ENCODE measurements at places on chromosomes 6 and 20. TPM values are rescaled to one million over a fixed set of nuclear protein-coding genes. Genes with fewer than 3 reads are reported as not detected.

- no peak overlapping the region for H3K27ac ChIP-seq
- no peaks in the 10 kb centered on the region for H3K36me3 ChIP-seq
- H3K27me3 ChIP-seq: no peaks in the 10 kb centered on the region
- no peak overlapping the region for H3K4me3 ChIP-seq
- no peak for DNase-seq
Observed at GRCh38 chr20:60101891-60102281, 143.7 kb downstream of the CDH26 start.

GRCh38 chr6:87794922-87795885, 93.2 kb upstream of the AKIRIN2 start:
- H3K4me1 ChIP-seq: peaks cover 2% of the 10 kb centered on the region
- H3K4me3 ChIP-seq: no peak overlapping the region
- H3K36me3 ChIP-seq: no peaks in the 10 kb centered on the region
- no peak for DNase-seq
- H3K27ac ChIP-seq: no peak overlapping the region

DNA sequence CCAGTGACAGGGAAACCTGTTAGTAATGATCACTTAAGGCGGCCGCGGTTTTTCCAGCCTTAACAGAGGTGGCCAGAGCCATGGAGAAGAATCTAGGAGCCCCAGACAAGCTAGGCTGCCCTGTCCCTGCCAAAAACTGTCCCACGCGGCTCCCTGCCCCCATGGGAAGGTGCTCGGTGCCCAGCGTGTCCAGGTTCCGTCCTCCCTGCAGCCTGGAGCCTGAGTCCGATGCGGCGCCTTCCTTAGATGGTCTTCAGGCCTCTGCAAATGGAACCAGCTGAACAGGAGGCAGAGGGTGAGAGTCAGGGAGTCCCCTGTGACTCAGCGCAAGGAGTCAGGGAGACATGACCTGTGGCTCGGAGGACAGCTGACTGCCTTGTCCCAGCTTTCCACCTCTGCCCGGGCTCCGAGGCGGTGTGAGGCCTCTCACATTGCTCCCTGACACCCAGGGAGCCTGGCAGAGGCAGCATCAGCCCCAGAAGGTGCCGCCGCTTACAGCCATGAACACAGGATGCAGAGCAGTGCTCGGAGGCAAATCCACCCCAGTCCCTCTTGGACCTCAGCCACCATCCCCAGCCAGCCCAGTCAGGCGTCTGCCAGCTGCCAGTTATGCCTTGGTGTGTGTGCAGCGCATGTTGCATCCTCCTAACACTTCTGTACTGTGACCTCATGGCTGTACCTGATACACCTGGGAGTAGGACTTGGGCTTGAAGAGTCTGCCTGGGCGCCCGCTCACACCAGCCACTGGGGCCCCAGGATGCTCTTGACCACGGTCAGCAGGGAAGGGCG, 377.7 kb downstream of the CDH4 start:
- H3K27ac ChIP-seq: no peak overlapping the region
- H3K4me1 ChIP-seq: no peaks in the 10 kb centered on the region
- no peak for DNase-seq
- no peaks in the 10 kb centered on the region for H3K27me3 ChIP-seq

- H3K4me3 ChIP-seq: no peak overlapping the region
- no peaks in the 10 kb centered on the region for H3K27me3 ChIP-seq
- no peak overlapping the region for H3K27ac ChIP-seq
- no peak for DNase-seq
- no peaks in the 10 kb centered on the region for H3K4me1 ChIP-seq
- H3K36me3 ChIP-seq: no peaks in the 10 kb centered on the region
Observed at GRCh38 chr6:95384988-95385387, 192.3 kb upstream of the MANEA start.

GRCh38 chr6:167574431-167575151, 249.7 kb downstream of the TTLL2 start:
- no peak for DNase-seq
- H3K36me3 ChIP-seq: no peaks in the 10 kb centered on the region
- H3K4me3 ChIP-seq: no peak overlapping the region
- no peaks in the 10 kb centered on the region for H3K4me1 ChIP-seq
- H3K27me3 ChIP-seq: no peaks in the 10 kb centered on the region

- no peaks in the 10 kb centered on the region for H3K36me3 ChIP-seq
- H3K4me1 ChIP-seq: no peaks in the 10 kb centered on the region
- peaks cover 3% of the 10 kb centered on the region for H3K27me3 ChIP-seq
- DNase-seq: no peak
Observed at GRCh38 chr20:8094850-8095249, 37.2 kb upstream of the PLCB1 start.

DNA sequence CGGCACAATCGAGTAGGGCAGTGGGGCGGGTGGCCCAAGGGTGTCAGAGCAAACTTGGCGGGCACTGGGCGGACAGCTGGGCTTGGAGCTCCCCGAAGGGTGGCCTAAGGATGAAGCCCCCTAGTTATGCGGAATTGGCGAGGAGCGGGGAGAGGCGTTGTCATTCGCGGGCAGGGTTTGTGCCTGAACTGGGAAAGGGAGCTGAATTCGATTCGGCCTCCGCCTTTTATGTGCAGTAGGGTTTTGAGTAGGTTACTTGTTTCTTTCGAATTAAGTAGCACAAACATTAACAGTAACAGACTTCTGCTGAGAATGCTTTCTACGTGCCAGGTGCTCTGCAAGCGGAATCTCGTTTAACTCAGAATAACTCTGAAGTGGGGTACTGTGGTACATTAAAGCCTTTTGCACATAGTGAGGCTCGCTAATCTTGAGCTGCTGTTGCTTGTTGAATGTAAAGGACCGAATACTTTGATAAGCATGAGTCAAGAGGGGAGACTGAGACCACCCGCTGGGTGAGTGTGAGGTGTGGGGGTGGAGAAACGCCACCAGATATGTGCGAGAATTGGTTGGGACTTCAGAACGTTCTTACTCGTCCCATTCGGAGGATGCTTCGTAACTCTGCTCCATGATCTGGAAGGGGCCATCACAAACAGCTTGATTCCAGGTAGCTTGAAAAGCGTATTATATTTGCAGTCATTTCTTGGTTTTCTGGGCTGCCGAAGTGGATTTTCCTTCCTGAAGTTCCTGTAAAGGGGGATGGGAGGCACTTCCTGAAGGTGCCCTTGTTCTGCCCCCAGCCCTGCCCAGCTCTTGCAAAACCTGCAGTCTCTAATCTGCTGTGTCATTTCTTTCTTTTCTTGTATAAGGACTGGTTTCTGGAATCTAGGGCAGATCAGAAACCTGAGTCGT, 833 bp downstream of the RAB5IF start:
- H3K4me1 ChIP-seq: peaks cover 20% of the 10 kb centered on the region
- H3K27ac ChIP-seq: peak overlapping the region; percentile 91
- peak overlapping the region; percentile 99 for H3K4me3 ChIP-seq
- H3K36me3 ChIP-seq: peaks cover 52% of the 10 kb centered on the region

- no peak for DNase-seq
- H3K27me3 ChIP-seq: peaks cover 2% of the 10 kb centered on the region
- H3K4me1 ChIP-seq: no peaks in the 10 kb centered on the region
- H3K4me3 ChIP-seq: no peak overlapping the region
- H3K36me3 ChIP-seq: no peaks in the 10 kb centered on the region
Observed at GRCh38 chr6:40532349-40533000, 54.7 kb downstream of the LRFN2 start.

GRCh38 chr6:7580537-7580926, 9.5 kb upstream of the SNRNP48 start:
- H3K27me3 ChIP-seq: peaks cover 19% of the 10 kb centered on the region
- H3K36me3 ChIP-seq: no peaks in the 10 kb centered on the region
- H3K27ac ChIP-seq: no peak overlapping the region
- no peak for DNase-seq
- H3K4me1 ChIP-seq: no peaks in the 10 kb centered on the region

- peaks cover 86% of the 10 kb centered on the region for H3K36me3 ChIP-seq
- no peak overlapping the region for H3K4me3 ChIP-seq
- no peaks in the 10 kb centered on the region for H3K27me3 ChIP-seq
Observed at GRCh38 chr6:17656644-17657043, 50.1 kb downstream of the NUP153 start.

DNA sequence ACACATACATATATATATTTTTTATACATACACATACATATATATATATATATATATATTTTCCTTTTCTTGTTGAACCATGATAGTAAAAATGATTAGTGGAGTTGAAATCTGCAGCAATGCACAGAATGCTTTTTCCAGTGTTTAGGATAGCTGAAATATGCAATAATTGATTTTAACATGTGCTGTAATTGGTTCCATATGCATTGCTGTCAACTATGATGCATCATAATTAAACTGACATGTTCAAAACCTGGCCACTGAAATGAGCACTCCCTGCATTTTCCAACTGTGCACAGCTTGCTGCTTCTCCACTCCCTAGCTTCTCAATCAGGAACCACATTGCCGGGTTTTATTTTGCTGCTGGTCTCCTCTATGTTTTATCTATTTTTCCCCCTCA, 358.3 kb downstream of the PAX1 start:
- H3K4me1 ChIP-seq: no peaks in the 10 kb centered on the region
- no peak overlapping the region for H3K4me3 ChIP-seq
- H3K27ac ChIP-seq: no peak overlapping the region
- H3K27me3 ChIP-seq: no peaks in the 10 kb centered on the region
- no peak for DNase-seq

DNA sequence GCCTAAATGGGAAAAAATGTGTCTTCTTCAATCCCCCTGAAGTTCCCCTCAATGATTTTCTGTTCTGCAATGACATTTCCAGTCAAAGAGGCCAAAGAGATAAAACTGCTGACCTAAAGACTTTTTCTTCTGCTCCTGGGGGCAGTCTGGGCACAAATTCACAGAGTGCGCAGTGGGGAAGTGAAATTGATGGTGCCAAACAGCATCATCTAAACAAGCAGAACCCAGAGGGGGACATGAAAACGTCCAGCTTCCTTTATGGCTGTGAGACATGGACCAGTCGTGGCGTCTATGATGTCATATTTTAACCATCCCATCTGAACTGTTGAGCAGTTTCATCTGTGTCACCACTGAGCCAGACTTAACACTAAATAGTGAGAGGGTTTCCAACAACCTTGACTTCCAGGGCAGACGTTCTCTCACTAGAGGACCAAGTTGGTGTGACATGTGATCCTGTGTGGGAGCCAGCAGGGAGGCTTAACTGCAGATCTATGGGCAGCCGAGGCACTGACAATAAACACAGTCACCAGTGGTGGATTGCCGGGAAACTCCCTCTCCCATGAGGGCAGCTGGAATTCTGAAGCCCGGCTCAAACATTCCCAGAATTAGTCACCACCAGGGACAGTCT, 12.4 kb downstream of the SCML4 start:
- H3K27ac ChIP-seq: no peak overlapping the region
- no peak for DNase-seq
- peaks cover 5% of the 10 kb centered on the region for H3K4me1 ChIP-seq
- H3K27me3 ChIP-seq: peaks cover 8% of the 10 kb centered on the region

- H3K36me3 ChIP-seq: no peaks in the 10 kb centered on the region
- no peak for DNase-seq
- H3K4me1 ChIP-seq: no peaks in the 10 kb centered on the region
- H3K27me3 ChIP-seq: peaks cover 3% of the 10 kb centered on the region
- H3K27ac ChIP-seq: no peak overlapping the region
- no peak overlapping the region for H3K4me3 ChIP-seq
Observed at GRCh38 chr6:138429761-138430160, 25.7 kb downstream of the HEBP2 start.

DNA sequence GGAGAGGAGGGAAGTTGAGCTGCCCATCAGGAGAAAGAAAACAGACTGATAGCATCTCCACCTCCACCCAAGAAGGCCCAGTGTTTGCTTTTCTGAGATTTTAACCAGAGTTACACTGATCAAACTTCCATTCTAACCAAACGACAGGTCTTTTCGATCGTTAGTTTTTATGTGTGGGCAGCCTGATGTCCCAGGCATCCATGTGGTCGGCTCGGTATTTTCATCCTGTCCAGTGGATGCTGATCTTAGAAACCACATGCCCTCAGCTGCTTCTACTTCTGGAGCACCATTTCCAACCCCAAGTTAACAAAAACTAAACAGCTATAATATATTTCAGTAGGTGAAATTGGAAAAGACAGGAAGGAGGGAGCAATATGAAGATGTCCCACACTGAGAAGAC, 536.8 kb upstream of the JAG1 start:
- no peaks in the 10 kb centered on the region for H3K27me3 ChIP-seq
- no peaks in the 10 kb centered on the region for H3K4me1 ChIP-seq
- DNase-seq: no peak
- H3K36me3 ChIP-seq: no peaks in the 10 kb centered on the region
- no peak overlapping the region for H3K4me3 ChIP-seq
- H3K27ac ChIP-seq: no peak overlapping the region

- peaks cover 42% of the 10 kb centered on the region for H3K27me3 ChIP-seq
- no peak overlapping the region for H3K4me3 ChIP-seq
- peaks cover 1% of the 10 kb centered on the region for H3K4me1 ChIP-seq
Observed at GRCh38 chr20:44182135-44182765, 4.7 kb downstream of the JPH2 start.

GRCh38 chr20:3405139-3405538, 2.3 kb downstream of the DNAAF9 start:
- H3K27me3 ChIP-seq: peaks cover 9% of the 10 kb centered on the region
- DNase-seq: no peak
- H3K4me1 ChIP-seq: peaks cover 33% of the 10 kb centered on the region

GRCh38 chr6:88945415-88946008, 17.9 kb downstream of the RNGTT start:
- DNase-seq: no peak
- no peak overlapping the region for H3K4me3 ChIP-seq
- no peak overlapping the region for H3K27ac ChIP-seq
- H3K27me3 ChIP-seq: no peaks in the 10 kb centered on the region
- H3K36me3 ChIP-seq: peaks cover 20% of the 10 kb centered on the region
- H3K4me1 ChIP-seq: no peaks in the 10 kb centered on the region

- no peak overlapping the region for H3K4me3 ChIP-seq
- peaks cover 9% of the 10 kb centered on the region for H3K27me3 ChIP-seq
- H3K36me3 ChIP-seq: no peaks in the 10 kb centered on the region
- no peak overlapping the region for H3K27ac ChIP-seq
- no peaks in the 10 kb centered on the region for H3K4me1 ChIP-seq
Observed at GRCh38 chr6:160202411-160202810, 56.2 kb downstream of the SLC22A2 start.

DNA sequence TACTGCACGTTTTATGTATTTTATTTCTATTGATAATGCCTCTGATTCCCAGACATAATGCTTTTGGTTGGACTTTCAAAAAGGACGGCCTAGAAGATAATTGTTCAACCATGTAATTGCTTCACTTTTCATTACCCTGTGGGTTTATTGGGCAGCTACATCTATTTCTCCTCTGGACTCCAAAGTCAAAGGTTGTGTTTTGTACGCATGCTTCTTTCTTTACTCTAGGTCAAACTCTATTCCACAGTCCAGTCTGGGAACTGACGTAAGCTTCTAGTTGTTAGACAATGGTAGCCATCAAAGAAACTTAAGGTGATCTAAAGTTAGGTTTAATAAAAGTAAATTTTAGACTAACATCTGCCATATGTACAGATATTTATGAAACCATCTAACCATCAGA, 6.6 kb upstream of the SLC17A3 start:
- no peak overlapping the region for H3K27ac ChIP-seq
- no peaks in the 10 kb centered on the region for H3K27me3 ChIP-seq
- no peak for DNase-seq
- no peaks in the 10 kb centered on the region for H3K36me3 ChIP-seq
- no peak overlapping the region for H3K4me3 ChIP-seq

Gene SDC4
- 136 TPM for total RNA-seq

Gene TRIM10
- 0.09 TPM for total RNA-seq

Gene GMPR
- 1.0 TPM for total RNA-seq

Gene GGTLC1
- total RNA-seq: not detected

All from activated T-helper 2 cell treated with anti-CD3 and anti-CD28 coated beads, Interferon-gamma antibody, Interleukin-2, Interleukin-4, amounts not matched to agents 10 μg/mL and 5 μg/mL and 100 μg/mL, durations not matched to agents 14 hours and 24 hours and 36 hours (primary cell).